ENCODE measurements at places on chromosomes 7 and 10. TPM values are rescaled to one million over a fixed set of nuclear protein-coding genes. Genes with fewer than 3 reads are reported as not detected.

The AOAH gene
- 4.5 TPM for total RNA-seq

The LDB3 gene
- total RNA-seq: 0.05 TPM

The NXPH1 gene
- not detected for total RNA-seq

The CTAGE6 gene
- 1.8 TPM for total RNA-seq

The ANXA8L1 gene
- total RNA-seq: not detected

The ASIC3 gene
- total RNA-seq: 3.7 TPM

The OR2A5 gene
- not detected for total RNA-seq

The SDK1 gene
- total RNA-seq: 0.07 TPM

The GPR22 gene
- total RNA-seq: not detected

The NPTX2 gene
- total RNA-seq: not detected

The ASAH2 gene
- 1.6 TPM for total RNA-seq

The IFIT1B gene
- total RNA-seq: not detected

The ACSL5 gene
- total RNA-seq: 51.6 TPM

The PRSS37 gene
- total RNA-seq: not detected

The CALML3 gene
- total RNA-seq: not detected

The COL17A1 gene
- not detected for total RNA-seq

The FOXL3 gene
- not detected for total RNA-seq

The SHH gene
- not detected for total RNA-seq

The CUBN gene
- total RNA-seq: 2.2 TPM

The DOCK1 gene
- total RNA-seq: not detected

The SLC18A2 gene
- not detected for total RNA-seq

The ANKRD22 gene
- total RNA-seq: 0.43 TPM

The TMEM139 gene
- total RNA-seq: 0.71 TPM

The TFR2 gene
- 9.4 TPM for total RNA-seq

The TRPV5 gene
- total RNA-seq: not detected

The SLC26A5 gene
- not detected for total RNA-seq

The SEM1 gene
- total RNA-seq: 53.9 TPM

The FBXO24 gene
- total RNA-seq: 1.5 TPM

The ZEB1 gene
- total RNA-seq: 38.9 TPM

The CASTOR2 gene
- total RNA-seq: 3.5 TPM

The NUTM2E gene
- 0.20 TPM for total RNA-seq

The CYP2C8 gene
- not detected for total RNA-seq

The BHLHA15 gene
- 0.40 TPM for total RNA-seq

Measured in activated naive CD4-positive, alpha-beta T cell treated with anti-CD3 and anti-CD28 coated beads, Interleukin-2, amount 10 ng/mL, durations not matched to agents 5 hours and 36 hours (primary cell).